ENCODE measurements at places on chromosomes 7 and 10.

DNA sequence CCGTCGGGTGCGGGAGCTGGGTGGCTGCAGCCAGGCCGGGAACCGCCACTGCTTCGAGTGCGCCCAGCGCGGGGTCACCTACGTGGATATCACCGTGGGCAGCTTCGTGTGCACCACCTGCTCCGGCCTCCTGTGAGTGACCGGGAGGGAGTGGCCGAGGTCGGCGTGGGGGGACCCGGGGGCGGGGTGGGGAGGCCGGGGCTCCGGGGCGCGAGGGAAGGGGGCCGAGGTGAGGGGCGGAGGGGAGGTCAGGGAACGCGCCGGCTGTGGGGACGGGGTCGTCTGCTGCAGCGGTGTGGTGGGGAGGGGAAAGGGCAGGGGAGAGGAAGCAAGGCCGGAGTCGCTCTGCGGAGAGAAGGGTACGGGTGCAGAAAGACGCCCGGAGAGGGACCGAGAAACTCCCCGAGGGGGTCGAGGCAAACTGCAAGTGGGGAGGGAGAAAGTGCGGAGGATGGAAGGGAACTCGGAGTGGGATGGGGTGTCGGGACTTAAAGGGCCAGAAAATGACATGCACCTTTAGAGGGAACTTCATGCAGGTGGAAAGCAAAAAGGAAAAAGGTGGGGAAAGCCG, 518 bp downstream of the AGFG2 start:
- no peak for DNase-seq

DNA sequence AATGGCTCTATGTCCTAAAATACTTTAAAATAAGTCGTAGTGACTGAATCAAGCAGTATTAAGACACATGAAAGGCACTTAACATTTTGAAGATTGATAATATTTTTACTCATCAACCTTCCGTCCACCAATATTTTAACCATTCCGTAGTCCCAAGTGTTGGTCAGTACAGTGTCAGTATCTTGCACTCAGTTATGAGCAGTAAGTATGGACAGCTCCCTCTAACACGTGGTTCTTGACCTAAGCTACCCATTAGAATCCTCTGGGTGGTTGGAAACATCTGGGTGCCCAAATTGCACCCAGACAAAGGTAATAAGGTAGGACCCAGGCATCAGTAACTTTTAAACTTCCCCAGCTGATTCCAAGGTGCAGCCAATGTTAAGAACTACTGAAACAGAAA, 260.2 kb downstream of the HDAC9 start:
- DNase-seq: no peak

GRCh38 chr10:3397846-3398245, 225.3 kb upstream of the PITRM1 start:
- no peak for DNase-seq

- DNase-seq: no peak
Measured at GRCh38 chr7:105623906-105624305, 42.6 kb upstream of the EFCAB10 start.

Measured in NCI-H2081 (cell line).